ENCODE measurements at places on chromosomes 3 and 15.

- H3K4me1 ChIP-seq = no peaks in the 10 kb centered on the region
- H3K36me3 ChIP-seq = no peaks in the 10 kb centered on the region
- no peak overlapping the region for H3K27ac ChIP-seq
- no peaks in the 10 kb centered on the region for H3K27me3 ChIP-seq
- H3K4me3 ChIP-seq = no peak overlapping the region
These were observed 341.6 kb downstream of the ERC2 start for GRCh38 chr3:56126632-56127031.

DNA sequence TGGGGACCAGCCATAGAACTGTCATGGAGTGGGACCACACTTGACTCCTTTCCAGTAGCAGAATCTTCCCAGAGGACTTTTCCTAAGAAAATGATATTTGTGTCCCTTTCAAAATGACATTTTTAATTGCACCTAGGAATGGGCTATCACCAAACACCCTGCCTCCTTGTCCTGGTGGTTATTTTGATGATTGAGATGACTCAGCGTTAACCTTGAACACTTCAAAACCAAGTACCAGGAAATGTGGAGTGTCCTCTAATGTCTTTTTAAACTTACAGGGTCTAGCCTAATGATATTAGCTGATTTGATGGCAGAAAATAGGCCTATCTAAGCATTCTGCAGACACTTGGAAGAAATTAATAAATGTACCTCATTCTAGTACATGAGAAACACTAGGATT is 90.7 kb downstream of the HHLA2 start:
- no peak overlapping the region for H3K27ac ChIP-seq
- H3K36me3 ChIP-seq = no peaks in the 10 kb centered on the region
- H3K4me1 ChIP-seq = peaks cover 4% of the 10 kb centered on the region
- H3K27me3 ChIP-seq = no peaks in the 10 kb centered on the region
- no peak for DNase-seq
- no peak overlapping the region for H3K4me3 ChIP-seq

DNA sequence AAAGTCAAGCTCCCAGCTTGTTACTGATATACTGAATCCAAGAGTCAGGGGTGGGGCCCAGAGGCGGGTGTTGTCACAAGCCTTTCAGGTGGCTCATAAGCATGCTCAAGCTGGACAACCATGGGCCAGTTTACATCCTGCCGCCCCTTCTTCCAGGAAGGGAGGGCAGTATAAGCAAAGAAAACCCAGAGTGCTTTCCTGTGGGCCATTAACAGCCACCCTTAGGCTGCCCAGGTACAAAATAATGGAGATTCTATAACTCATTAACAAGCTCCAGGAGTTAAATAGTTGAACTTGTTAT is 183.2 kb downstream of the NTRK3 start:
- no peak for DNase-seq
- H3K36me3 ChIP-seq = no peaks in the 10 kb centered on the region
- no peak overlapping the region for H3K4me3 ChIP-seq
- no peak overlapping the region for H3K27ac ChIP-seq

DNA sequence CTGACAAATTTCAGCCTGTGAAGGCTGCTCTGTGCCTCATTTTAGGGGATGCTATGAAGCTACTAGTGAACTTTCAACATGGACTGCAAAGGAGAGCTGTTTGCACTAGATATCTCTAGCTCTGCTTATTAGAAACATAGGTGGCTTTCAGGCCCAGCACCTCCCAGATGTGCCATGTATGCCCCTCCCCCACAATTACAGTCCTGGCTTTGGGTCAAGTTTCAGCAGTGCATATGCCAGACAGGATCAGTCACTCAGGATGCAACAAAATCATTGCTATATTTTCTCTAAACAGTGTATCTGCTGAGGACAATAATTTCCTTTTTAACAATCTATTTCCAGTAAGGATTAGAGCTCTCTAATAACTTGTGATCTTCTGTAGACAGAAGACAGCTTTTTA is 178.8 kb upstream of the STAC start:
- H3K4me1 ChIP-seq = no peaks in the 10 kb centered on the region
- no peaks in the 10 kb centered on the region for H3K27me3 ChIP-seq
- no peak for DNase-seq
- H3K36me3 ChIP-seq = no peaks in the 10 kb centered on the region
- no peak overlapping the region for H3K27ac ChIP-seq

DNA sequence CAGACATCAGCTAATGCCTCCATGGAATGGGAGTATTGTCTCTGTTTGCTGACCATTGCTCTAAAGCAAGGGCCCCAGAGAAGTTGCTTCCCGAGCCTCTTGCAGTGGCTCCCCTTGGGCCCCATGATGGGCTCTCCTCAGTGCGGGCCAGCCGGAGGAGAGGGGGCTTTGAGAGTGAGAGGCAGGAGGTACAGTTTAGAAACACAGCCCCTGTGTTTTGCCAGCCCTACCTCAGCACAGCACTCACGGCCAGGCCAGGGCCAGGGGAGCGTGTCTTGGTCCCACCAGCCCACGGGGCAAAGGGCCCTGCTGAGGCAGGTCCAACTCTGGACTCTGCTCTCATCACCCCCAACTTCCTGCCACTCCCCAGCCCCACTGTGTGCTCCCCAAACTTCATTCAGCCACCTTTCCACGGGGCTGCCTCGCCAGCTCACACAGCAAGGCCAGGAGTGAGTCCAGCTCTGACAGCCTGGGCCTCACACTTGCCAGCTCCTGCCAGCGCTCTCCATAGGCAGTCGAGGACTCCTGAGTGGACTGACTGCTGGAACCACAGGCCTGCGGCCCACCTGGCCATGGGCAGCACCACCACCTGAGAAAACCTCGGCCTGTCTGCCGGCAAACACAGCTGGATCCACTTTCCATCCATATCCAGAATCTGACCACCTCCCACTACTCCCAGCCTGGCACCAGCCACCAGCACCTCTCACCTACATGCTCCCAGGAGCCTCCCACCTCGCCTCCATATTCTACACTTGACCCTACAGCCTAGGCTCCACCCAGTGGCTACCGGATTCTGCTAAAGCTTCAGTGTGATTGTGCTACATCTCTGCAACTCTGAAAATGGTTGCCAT is 99.0 kb downstream of the TLE3 start:
- no peaks in the 10 kb centered on the region for H3K36me3 ChIP-seq
- no peaks in the 10 kb centered on the region for H3K4me1 ChIP-seq
- H3K4me3 ChIP-seq = no peak overlapping the region
- peaks cover 3% of the 10 kb centered on the region for H3K27me3 ChIP-seq
- DNase-seq = no peak
- no peak overlapping the region for H3K27ac ChIP-seq

DNA sequence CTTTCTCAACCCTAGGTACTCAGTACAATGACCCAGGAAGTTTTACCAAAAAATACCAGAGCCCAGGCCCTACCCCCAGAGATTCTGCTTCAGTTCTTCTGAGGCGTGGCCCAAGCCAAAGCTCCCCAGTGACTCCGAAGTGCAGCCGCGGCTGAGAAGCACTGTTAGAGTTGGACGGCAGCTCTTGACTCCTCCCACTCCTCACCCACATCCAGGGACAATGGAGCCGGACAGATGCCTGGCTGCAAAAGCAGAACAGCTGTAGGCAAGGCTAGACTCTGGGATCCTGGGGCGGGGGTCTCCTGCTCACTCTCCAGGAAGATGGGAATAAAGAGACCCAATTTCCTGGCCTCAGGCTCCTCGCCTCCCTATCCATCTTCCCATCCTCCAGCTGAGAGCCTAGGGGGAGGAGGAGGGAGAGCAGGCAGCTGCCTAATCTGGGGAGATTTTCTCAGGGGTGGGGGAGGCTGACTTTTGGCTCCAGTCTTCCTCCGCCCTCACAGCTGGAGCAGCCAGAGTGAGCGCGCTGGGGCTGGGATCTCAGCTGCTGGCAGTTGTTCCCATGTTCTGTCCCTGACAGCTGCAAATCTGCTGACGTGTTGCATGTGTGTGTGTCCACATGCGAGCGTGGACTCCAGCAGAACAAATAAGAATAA is 223.8 kb downstream of the OPA1 start:
- no peak overlapping the region for H3K27ac ChIP-seq
- H3K27me3 ChIP-seq = no peaks in the 10 kb centered on the region
- no peak for DNase-seq
- no peak overlapping the region for H3K4me3 ChIP-seq

All from T-cell (primary cell).